ENCODE measurements at places on chromosomes 1 and 21.

DNA sequence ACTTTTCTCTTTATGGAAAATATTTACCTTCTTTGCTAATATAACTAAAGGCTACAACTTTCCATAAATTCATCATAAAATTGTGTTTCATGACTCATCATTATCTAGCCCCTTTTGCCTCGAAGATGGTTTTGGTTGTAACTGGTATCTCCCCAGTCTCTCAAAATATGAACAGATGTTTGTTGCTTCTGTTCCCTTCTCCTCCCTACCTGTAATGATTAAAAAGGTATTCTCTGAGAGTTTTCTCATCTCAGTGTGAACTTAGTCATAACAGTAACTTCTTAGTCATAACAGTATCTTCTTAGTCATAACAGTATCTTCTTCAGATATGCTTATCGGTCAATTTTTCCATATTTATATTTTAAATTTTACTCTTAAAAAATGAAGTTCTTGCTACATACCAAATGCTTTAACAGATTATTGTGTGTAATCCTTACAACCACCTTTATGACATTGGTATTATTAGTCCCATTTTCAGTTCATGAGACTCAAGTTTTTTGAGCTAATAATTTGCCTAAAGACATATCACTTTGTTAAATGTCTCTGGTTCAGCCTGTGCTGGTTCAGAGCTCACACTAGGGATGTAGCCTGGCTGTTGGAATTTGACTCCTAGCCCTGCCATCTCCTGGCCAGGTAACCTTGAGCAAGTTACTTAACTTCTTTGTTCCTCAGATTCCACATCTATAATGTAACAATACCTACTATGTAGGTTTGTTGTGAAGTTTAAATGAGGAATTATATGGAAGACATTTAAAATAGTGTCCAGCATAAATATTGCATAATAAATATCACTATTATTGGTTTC is 32.6 kb downstream of the ATP1B1 start:
- no peak for DNase-seq

- peak; percentile 85 for DNase-seq
Observed at GRCh38 chr21:41167348-41168342, at the start of gene BACE2. Gene BACE2 (plus strand): TSS chr21:41168160. CDS start chr21:41168264, 104 bp downstream.

- DNase-seq: no peak
Observed at GRCh38 chr21:42075686-42076471, 4.8 kb downstream of the UMODL1 start.

DNA sequence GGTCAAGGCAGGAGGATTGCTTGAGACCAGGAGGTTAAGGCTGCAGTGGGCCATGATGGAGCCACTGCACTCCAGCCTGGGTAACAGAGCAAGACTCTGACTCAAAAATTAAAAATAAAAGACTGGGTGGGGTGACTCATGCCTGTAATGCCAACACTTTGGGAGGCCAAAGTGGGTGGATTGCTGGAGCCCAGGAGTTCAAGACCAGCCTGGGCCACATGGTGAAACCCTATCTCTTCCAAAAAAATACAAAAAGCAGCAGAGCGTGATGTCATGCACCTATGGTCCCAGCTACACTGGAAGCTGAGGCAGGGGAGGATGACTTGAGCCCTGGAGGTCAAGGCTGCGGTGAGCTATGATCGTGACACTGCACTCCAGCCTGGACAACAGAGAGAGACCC is 44.4 kb upstream of the COX20 start:
- DNase-seq: no peak

DNA sequence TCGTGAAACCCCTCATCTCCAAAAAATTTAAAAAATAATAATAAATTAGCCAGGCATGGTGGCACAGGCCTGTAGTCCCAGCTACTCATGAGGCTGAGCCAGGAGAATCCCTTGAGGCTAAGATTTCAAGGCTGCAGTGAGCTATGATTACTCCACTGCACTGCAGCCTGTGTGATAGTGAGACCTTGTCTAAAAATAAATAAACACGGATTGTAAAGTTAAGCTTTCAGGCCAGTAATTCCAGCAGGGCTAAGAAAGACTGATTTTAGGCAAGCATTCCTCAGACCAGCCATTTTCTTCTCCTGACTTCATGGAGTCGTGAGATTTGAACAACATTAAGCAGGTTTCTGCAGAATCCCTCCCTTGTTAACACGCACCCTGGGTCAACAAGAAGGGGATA is 77.2 kb upstream of the EFHD2 start:
- DNase-seq: no peak

- DNase-seq: no peak
Observed at GRCh38 chr1:207205614-207206061, 101.6 kb downstream of the C4BPA start.

- DNase-seq: no peak
Observed at GRCh38 chr1:201375169-201375568, 2.3 kb downstream of the TNNT2 start.

- no peak for DNase-seq
Observed at GRCh38 chr1:198780376-198780775, 141.5 kb downstream of the PTPRC start.

GRCh38 chr1:25861316-25862286 is 2.3 kb upstream of the AUNIP start:
- no peak for DNase-seq

- DNase-seq: no peak
Observed at GRCh38 chr1:230387876-230388275, 38.3 kb downstream of the PGBD5 start.

DNA sequence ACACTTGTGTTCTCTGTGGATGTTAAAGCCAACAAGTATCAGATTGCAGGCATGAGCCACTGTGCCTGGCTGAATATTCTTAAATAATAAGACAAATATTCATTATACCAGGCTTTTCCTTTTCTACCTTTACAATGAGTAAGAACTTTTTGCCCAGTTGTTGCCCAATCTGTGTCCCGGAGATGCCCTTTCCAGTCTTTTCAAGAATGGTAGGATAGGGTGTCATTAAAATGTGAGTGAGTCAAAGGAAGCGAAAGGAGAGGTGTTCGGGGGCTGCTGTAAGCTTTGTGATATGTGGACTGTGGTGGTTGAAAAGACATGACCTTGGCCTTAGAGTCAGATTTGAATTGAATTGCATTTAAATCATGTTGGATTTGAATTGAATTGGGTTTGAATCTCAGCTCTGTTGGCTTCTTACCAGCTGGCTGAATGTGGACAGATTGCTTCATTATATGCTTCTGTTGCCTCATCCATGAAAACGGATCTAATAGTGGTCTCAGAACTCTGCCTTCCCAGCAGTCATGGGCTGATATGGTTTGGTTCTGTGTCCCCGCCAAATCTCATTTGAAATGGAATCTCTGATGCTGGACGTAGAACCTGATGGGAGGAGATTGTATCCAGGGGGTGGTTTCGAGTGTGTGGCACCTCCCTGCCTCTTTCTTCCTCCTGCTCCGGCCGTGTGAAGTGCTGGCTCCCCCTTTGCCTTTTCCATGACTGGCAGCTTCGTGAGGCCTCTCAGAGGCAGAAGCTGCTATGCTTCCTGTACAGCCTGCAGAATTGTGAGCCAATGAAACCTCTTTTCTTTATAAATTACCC is 22.7 kb upstream of the AADACL3 start:
- no peak for DNase-seq

GRCh38 chr21:15667819-15668218 is 62.0 kb upstream of the USP25 start:
- no peak for DNase-seq

DNA sequence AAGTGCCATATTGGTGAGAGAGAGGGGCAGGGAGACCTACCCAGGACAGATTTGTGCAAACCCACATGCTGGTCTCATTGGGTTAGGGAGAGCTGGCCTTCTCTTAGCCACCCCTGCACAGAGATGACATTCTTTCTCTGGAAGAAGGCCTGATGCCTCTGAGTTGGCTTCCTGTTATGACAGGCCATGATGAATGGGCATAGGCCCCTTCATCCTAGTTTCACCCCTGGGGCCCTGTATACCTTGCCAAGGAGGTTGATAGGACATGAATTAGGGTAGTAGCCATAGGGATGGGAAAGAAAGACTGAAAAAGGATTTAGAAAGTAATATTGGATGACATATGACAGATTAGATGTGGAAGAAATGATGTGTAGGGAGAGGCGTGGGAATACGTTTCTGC is 46.6 kb downstream of the TENT5C start:
- DNase-seq: no peak

GRCh38 chr1:168223681-168224540 is 1.9 kb upstream of the SFT2D2 start:
- DNase-seq: no peak

GRCh38 chr1:168229893-168230292 is 4.1 kb downstream of the SFT2D2 start:
- no peak for DNase-seq

- no peak for DNase-seq
Observed at GRCh38 chr1:47469390-47469759, 31.5 kb downstream of the FOXD2 start.

DNA sequence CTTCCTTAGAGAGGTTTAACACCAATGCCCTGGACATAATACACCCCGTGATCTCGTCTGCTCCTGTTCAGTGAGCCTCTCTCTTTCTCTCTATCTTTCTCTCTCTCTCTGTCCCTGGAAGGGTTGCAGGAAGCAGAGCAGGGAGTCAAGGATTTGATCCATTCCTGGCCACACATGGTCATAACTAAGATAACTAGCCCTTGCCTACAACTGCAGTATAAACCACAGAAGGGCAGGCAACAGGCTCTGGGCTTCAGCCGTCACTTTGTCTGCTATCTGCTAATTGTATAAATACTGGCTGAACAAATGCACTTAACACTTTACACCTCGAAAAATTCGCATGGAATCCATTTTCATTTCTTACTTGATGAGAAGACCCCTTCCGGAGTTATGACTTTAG is 357.5 kb upstream of the RUNX1 start:
- DNase-seq: no peak

- DNase-seq: peak; percentile 41
Observed at GRCh38 chr21:34722684-34723300, 54.0 kb downstream of the CLIC6 start.

DNA sequence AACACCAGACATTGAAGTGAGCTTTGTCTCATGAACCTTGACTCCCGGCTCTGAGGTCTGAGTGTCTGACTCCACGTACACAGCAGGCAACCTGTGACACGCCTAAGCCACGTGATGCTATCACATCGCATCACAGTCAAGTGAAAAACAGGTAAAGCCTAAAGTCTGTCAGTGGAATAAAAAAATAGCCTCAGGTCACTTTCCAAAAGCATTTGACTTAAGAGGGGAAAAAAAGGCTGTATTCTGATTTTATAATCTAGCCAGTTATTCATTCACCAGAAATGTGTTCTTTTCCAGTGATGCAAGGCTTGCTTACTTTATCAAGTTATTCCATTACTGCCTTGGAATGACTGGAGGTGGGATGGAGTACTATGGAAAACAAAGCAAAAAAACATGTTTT is 163.2 kb upstream of the HMCN1 start:
- DNase-seq: no peak

DNA sequence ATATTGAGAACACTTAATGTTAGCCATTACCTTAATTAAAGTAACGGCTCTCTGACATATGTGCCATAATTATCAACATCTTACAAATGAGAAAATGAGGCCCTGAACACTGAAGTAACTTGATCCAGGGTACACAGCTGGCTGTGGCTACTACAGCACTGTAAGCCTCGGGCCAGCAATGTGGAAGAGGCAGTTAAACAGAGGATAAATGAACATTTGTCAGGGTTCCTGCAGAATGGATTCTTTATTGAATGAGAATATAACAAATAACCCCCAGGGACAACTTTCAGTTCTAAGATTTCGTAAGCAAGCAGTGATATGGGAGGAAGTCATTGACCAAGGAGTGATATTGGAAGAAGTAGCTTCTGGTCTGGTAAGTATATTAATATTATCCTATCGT is 70.5 kb upstream of the SCYL3 start:
- no peak for DNase-seq

DNA sequence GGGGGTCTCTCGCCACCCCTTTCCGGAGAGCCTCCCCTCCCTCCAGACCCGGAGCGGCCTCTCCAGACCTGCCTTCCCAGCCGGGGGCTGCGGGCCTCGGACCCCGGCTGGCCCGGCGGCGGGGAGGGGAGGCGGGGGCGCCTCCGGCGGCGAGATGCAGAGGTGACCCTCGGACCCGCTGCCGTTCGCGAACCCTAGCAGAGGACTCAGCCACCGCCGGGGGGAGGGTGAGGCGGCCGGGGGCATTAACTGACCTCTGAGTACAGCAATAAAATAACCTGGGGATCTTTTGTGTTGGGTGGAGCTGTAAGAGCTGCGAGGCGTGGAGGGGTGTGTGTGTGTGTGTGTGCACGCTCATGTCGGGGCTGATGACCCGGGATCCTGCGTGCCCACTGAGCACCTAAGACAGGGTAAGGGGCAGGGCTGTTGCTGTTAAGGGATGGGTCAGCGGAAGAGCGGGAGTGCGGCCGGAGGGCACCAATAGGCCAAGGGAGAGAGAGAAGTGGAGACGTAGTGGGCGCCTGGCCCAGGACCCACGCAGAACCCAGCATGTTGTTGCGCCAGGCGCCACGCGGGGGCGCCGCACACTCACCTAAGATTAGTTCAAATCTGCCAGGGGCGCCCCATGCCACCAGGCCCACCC is 6.3 kb downstream of the HAPLN2 start:
- peak; percentile 86 for DNase-seq

GRCh38 chr1:226302731-226303130 is 6.2 kb downstream of the LIN9 start:
- DNase-seq: no peak

GRCh38 chr1:235649368-235650163 is at the start of gene GNG4:
Gene GNG4 (minus strand): TSS chr1:235649784. CDS start chr1:235583838, 65,946 bp downstream.
- peak; percentile 54 for DNase-seq

- DNase-seq: no peak
Observed at GRCh38 chr1:216960716-216961115, 237.5 kb upstream of the ESRRG start.

DNA sequence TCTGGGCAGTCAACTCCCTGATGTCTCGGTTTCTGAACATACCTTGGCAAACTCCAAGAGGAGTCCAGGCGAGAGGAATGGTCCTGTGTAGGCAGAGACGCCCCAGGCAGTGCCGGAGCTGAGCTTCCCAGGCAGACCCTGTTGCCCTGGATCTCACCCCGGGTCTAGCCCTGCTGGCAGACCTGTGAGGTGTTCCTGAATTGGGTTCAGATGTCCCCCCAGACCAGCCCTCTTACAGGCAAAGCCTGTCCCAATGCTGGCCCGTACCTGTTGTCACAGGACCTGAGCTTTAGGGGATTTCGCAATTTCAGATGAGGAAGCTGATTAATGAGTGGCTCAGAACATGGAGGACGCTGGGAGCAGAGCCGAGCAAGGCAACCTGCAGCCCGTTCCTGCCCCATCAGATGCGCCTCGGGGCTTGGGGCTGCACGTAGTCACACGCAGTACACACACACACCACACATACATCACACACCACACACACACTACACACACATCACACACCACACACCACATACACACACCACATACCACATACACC is 38.5 kb upstream of the PDE9A start:
- DNase-seq: peak; percentile 56

GRCh38 chr1:150789396-150789795 is 18.7 kb downstream of the CTSK start:
- no peak for DNase-seq

- DNase-seq: no peak
Observed at GRCh38 chr1:238302646-238303045, 411.9 kb upstream of the ZP4 start.

- no peak for DNase-seq
Observed at GRCh38 chr1:3561702-3562101, 49.6 kb downstream of the MEGF6 start.

GRCh38 chr1:38690790-38691449 is 168.7 kb downstream of the RRAGC start:
- no peak for DNase-seq

GRCh38 chr1:75130865-75131564 is 3.2 kb upstream of the LHX8 start:
- peak; percentile 10 for DNase-seq

Measured in B cell (primary cell).